ENCODE measurements at places on chromosomes 6 and 20.

DNA sequence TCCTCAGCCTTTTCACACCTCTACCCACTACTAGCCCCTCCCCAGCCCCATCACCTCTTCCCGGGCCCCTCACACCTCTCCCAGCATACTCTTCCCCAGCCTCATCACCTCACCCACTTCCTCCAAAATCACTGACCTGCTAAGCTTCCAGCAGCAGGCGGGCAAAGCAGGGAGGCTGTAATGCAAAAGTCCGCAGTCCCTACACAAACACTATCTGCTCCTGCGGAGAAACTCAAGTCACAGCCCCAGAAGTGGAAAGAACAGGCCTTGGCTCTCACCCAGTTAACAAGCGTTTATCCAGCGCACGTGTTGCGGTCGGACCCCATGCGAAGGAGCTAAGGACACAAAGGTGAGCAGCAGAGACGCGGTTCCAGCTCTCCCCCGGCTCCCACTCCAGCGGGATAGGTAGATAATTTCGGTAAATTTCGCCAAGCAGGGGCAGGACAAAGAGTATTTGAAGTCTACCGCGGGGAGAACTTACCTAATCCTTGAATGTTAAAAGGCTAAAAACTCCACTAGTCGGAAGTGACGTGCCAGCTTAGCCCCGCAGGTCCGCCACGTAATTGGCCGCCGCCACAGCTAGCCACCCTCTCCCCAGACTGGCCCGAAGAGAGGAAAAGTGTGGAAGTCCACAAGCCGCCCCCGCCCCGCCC, 728 bp upstream of the TRIM39 start:
- no peak for DNase-seq

- no peak for DNase-seq
Observed at GRCh38 chr6:13261464-13261994, 66.8 kb downstream of the TBC1D7 start.

DNA sequence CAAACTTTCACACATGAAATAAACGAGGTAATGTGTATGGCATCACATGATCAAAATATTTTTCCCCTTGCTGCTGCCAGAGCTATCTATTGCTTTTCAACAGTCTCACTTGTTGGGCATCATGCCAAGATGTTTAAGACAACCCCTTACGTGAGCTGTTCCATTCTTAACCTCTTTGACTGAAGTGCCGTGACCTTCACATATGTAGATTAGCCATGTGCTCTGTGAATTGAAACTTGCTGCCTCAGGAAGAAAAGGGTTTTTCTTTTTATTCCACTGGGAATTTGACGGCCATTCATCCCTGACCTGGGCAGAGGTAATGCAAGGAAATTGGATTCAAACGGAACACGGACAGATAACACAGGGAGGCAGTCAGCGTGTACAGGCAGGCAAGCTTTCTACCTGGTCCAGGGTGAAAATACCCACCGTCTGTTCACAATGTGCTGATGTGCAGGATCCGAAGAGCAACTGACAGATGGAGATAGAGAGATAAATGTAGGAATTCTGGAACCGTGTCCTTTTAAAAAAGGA, 14.2 kb downstream of the ARID1B start:
- DNase-seq, result no peak

- no peak for DNase-seq
Observed at GRCh38 chr6:112956696-112957535, 609.8 kb downstream of the RFPL4B start.

GRCh38 chr6:26272171-26272637, 92.8 kb upstream of the BTN3A2 start:
- DNase-seq, result no peak

GRCh38 chr20:23601715-23602114, 4.0 kb downstream of the CST9 start:
- no peak for DNase-seq

DNA sequence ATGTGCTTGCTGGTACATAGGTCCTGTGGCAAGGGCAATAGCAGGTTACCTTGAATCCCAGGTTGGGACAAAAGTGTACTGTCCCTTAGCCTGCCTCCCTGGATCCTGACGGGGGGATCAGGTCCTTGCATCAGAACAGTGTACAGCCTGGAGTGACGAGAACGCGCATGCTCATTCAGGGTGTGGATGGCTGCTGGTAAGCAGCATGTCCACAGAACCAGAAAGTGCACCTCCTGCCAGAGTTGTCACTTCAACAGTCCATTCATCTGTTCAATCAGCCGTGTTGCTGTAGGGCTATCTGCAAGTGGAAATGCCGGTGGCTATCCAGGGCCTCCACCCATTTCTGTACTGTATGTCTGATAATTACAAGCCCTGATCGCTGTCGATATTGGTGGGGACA, 236.3 kb upstream of the SOX4 start:
- DNase-seq, result no peak

DNA sequence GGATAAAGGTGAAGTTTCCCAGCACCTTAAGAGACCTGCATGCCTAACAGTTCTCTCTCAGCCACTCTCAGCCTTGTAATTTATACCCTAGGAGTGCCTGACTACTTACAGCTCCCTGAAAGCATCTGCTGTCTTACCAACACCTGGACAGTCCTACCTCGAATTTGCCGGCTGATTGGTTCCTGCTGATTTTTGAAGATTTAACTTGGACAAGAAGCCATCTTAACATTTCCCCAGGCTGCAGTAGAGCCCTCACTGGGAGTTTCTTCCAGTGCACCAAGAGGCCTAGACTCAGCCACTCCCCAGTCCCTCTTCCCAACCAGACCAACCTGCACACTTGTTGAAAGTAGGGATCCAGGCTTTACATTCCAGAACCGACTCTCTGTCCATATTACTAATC, 174.5 kb downstream of the LINC00237 start:
- DNase-seq, result no peak

DNA sequence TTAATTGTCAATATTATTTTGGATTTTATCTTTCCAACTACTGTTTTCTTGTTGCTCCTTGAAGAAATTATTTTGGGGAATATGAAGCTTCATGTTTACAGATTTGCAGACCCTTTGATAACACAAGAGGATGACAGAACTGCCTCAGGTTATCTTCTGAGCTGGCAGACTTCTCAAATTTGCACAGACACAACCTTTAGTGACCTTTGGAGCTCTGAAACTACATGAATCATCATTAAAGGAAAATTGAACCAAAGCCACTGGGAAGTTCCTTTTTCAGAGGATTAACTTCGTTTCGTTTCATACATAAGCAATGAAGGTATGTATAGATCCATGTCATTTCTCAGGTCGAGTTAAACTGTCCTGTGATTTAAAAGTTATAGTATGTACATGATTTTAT, 85.9 kb downstream of the FBXO5 start:
- no peak for DNase-seq

DNA sequence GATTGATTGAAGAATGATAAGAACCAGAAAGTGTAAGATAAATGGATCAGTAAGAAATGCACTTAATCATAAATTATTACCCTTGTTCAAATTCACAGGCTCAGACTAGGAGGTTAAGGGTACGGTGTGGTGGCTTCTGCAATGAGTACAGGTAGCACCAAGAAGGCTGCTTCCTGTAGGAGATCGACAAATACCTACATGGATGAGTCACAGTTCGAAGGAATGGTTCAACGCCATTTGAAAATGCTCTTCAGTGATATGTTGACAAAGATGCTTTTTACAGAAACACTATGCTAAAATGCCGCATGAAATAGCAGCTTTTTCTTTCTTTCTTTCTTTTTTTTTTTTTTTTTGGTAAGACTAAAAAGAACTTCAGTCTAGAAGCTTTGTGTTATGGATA, 116.2 kb downstream of the DTNBP1 start:
- no peak for DNase-seq

DNA sequence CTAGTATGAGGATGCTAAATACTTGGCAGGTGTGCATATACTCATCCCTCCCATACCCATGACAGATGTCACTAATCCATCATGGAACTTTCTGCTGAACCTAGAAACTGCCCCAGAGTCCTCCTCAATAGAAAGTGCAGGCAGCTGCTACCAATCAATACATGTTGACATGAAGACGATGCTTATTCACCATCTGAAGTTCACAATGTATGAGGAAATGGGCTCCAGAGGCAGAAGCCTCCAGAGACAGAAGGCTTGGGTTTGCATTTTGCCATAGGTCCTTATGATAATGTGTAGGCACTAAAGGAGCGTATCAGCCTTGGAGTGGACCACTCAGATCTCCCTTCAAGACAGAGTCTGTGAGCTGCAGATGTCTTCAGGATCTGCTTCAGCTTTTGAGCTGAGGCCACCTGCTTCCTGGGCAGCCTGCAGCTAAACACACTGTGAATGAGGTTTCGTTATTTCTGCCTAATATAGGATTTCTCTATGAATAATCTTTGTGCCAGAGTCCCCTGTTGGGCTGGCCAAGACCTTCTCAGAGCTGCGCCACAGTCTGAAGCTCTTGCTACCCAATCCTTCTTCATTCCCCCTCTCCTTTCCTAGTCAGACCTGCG, 7.5 kb upstream of the KIAA1755 start:
- no peak for DNase-seq

- no peak for DNase-seq
Observed at GRCh38 chr20:6711951-6712649, 55.4 kb upstream of the BMP2 start.

DNA sequence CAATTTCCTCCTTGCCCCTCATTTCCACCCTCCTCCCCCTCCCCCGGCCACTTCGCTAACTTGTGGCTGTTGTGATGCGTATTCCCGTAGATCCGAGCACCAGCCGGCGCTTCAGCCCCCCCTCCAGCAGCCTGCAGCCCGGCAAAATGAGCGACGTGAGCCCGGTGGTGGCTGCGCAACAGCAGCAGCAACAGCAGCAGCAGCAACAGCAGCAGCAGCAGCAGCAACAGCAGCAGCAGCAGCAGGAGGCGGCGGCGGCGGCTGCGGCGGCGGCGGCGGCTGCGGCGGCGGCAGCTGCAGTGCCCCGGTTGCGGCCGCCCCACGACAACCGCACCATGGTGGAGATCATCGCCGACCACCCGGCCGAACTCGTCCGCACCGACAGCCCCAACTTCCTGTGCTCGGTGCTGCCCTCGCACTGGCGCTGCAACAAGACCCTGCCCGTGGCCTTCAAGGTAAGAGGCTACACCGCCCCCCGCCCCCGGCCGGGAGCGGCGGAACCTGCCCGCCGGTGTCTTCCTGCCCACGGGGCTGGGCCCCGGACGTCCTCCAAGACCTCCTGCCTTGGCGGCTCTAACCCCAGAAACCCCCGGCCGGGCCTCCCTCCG, 44.9 kb upstream of the SUPT3H start:
- DNase-seq, result no peak

DNA sequence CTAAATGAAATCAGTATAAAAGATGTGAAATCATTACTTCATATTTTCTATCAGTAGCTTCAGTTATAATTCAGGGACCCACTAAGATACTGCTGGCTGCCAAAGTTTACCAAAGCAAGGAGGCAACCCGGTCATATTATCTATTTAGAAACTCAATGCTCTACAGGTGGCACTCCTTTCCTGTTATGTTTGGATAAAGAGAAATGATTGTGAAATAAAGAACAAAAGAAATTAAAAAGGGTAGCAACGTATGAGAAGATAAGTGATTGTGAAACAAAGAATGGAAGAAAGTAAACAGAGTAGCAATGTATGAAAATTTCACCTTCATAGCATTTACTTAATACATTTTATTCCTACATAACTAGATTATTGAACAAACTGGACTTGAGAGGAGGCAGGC, 45.2 kb downstream of the RSPH3 start:
- no peak for DNase-seq

- no peak for DNase-seq
Observed at GRCh38 chr6:32244270-32244669, 20.4 kb upstream of the NOTCH4 start.
